ENCODE measurements at places on chromosomes 5 and 9.

DNA sequence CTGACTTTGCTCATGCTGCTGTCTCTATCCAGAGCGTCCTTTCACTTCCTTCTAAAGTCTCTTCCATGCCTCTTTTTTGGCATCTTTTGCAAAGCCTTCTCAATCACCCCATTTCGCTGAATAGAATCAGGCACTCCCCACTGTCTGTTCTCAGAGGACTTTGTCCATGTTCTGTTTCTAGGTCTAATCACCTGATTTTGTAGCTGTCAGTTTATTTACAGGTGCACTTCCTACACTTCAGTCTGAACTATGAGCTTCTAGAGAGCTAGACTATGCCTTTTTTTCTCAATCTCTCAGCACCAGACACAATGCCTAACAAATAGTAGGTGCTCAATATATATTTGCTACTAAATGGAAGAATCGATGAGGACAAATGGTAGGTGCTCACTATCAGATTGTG is 29.9 kb downstream of the TLR4 start:
- no peak for DNase-seq

DNA sequence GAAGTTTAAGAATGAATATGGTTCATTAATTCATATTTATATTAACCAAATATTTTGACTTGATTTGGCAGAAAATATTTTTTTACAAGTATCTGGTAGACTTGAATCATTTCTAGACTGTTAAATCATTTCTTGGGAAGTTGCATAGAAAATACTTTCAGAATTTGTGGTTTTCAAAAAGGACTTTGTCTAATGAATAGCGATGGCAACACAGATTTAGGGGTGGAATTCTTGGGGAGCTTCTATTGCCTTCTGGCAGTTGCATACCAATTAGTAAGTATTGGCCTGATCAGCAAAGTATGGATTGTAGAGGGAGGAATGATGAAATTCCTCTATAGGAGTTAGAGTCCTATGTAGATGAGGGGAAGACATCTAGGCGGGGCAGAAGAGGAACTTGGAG is 68.6 kb upstream of the CKMT2 start:
- DNase-seq: no peak

DNA sequence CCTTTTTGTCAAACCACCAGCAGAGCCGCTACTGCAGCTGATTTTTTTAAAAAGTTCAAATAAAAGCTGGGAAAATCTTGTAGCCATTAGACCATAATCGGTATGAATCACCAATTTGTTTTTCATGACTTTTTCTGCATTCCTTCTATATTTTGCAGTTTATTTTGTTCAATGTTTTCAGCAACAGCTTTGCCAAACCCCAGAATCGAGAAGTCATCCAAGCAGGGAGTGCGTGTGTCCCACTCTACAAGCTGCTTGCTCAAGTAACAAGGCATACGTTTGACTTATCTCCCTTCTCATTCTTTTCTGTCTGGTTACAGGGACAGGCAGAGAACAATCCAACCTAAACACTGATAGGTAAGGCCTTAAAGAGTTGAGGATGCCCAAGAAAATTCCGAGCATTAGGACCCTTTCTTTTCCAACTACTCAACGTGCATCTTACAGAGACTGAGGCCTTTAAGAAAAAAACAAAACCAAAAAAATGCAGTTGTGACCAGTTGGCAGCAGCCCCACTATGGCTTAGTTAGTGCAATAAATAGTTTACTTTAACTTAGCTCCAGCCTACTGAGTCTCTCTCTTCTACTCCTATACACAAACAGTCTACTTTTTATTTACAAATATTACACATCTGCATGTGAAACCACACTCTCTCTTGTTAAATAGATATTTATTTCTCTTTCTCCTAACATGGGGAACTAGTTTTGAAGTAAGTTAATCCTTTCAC is 134.7 kb upstream of the SLIT3 start:
- DNase-seq: no peak

DNA sequence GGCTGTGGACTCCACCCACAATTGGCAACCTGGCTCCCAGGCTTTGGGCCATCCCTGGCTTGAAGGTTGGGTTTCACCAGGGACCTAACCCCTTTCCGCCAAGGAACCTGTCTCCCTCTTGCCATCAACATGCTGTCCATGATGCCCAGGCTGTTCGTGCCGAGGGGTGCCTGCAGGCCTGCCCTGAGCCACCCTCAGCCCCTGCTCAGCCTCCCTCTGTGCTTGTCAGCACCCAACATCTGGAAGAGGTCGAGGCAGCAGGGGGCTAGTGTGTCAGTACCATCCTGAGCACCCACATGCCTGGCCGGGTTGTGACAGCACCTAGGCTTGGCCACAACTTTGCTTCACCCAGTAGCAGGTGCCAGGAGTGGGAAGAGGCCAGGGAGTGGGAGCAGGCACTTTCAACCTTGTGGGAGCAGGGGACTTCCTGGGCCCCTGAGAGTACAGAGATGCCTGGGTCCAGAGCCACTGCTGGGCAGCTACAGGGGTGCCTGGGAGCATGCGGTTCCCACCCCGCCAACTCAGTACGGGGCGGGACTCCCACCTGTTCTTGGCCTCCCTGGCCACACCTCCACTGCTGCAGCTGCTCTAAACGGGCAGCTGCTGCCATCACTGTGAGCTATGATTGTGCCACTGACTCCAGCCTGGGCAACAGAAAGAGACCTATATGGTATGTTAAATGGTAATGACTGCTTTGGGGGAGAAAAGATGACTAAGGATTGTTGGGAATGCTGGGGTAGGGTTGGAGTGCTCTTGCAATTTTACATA is 6.3 kb downstream of the PDCD1LG2 start:
- DNase-seq: no peak

- DNase-seq: no peak
These were observed 9.2 kb downstream of the NR5A1 start for GRCh38 chr9:124498040-124498439.

DNA sequence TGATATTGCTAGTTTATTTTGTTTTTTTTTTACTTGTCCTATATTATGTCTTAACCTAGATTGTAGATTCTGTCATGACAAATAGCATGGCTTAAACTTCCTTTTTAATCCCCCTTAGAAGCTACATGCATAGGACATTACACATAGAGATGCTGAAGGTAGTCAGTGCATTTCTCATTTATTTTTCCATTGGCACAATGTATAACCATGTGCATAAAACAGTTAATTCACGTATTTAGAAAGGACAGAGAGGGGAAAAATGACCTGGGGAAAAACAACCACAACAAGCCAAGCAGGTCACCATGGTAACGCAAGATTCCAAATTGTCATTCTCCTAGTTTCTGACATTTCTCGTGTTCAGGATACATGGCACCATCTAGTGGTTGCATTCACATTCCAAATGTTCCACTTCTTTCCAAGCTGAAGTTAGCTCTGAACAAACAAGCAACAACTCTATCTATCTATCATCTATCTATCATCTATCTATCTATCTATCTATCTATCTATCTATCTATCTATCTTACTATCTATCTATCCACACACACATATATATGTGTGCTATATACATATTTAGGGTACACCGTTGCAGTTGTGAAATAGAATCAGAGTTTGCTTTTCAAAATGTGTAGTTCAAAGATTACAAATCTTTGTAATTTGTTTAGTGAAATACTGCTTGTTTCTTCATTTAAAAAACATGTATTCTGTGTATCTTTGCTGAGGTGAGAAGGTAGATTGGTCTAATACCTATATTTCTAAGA is 487.2 kb upstream of the ST8SIA4 start:
- DNase-seq: no peak

GRCh38 chr5:175693741-175694140 is 35.9 kb downstream of the HRH2 start:
- DNase-seq: no peak

DNA sequence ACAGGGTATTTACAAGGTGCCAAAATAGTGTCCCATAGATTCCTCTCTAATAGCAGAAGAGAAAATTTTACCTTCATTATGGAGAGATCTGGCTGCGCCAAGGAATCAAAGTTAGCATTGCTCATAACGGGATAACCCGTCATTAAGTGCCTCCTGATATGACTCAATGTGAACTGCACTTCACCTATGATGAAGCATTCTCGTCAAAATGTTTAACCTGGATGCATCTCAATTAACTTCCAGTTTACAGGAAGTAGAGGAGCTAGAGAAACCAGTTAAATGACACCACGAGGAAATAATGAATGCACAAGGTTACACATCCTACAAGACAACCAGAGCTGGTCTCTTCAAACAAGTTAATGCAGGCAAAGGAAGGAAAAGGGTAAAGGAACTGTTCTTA is 17.2 kb downstream of the FBXW11 start:
- DNase-seq: no peak

DNA sequence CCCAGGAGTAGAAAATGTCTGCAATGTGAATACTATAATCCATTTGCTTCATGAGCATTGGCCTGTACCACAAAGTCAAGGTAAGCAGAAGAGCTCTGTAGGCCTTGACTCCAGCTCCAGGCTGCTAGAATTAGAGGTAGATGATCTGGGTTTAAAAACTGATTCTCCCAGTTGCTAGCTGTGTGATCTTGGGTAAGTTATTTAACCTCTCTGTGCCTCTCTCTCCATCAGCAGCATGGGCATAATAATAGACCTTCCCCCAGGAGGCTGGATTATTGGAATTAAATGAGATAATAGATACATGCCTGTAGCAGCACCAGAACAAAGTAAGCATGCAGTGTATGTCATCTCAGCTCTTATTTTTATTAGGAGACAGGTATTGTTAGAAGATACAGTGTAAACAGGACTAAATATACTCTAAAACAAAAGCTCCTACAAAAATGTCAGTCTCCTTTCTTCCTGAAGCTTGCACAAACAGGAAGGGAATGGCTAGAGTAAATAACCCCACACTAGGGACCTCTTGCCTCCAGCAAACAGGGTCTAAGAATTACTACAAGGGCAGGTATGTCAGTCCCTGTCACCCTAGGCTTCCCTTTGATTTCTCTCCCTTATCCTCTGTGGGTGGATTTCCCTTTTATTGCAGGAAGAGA is 57.5 kb downstream of the PSAT1 start:
- no peak for DNase-seq

DNA sequence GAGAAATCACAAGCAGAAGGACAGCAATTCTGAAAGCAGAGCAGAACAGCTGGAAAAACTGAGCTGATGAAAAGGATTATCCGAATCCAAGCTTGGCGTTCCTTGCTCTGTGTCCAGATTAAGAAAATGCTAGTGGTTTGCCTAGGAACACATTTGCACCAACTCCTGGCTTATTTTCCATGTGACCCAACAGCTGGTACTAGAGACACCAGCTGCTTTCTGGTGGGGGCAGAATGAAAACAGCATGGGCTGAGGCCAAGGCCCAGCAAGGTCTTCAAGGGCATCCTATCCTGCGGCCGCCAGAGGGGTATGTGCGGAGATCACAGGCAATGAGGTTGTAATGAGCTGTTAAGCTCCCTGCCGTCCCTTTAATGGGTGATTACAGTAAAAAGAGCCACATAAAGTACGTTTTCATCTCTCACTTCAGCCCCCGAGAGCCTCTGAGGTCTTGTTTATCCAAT is 131.5 kb downstream of the DOCK8 start:
- no peak for DNase-seq

GRCh38 chr5:65771266-65771665 is 49.3 kb downstream of the NLN start:
- no peak for DNase-seq

DNA sequence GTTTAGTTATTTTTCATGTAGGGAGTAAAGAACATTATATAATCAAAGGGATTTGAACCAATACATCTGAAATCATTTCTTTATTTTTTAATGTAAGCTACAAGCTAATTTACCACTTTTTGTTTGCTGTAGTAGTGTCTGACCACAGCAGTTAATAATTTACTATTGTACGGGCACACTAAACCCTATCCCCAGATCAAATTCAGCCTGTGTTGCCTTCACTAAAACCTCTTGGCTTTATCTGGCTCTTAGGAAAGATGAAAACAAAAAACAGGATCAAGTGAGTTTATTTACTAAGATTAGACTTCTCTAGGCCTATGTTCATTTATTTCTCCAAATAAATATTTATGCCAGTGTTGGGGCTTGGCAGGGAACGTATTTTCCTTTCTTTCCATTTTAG is 384.1 kb downstream of the EBF1 start:
- no peak for DNase-seq

DNA sequence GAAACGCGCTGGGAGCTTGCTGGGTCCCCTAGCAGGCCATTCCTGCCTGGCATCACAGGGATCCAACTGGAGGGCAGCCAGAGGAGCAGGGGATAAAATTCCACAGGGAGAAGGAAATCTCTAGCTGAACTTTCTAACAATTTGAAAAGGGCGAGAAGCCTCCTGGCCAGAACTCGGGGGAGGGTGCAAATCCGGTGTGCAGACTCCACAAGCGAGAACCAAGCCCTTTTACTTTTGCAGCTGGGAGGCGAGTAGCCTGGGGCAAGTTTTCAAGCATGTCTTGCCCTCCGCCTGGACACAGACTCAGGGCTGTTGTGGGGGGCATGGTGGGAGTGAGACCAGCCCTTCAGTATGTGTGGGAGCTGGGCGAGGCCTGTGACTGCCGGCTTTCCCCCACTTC is 14.3 kb upstream of the POU5F2 start:
- no peak for DNase-seq

DNA sequence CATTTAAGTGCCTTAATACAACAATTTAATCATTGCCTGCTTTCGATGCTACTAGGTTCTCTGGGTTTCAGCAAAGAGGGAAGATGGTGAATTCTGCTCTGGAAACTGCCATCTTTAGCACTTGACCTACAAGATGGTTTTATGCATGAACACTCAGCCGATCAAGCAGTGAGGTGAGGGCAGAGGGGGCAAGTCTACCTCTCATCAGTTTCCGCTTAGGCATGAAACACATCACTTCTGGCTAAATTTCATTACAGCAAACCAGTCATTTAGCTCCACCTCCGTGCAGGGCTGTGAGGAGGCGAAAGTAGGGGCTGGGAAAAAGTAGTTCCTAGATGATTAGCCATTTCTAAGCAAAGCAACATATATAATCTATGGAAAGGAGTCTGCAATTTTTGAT is 1018.0 kb downstream of the CDH18 start:
- DNase-seq: no peak

DNA sequence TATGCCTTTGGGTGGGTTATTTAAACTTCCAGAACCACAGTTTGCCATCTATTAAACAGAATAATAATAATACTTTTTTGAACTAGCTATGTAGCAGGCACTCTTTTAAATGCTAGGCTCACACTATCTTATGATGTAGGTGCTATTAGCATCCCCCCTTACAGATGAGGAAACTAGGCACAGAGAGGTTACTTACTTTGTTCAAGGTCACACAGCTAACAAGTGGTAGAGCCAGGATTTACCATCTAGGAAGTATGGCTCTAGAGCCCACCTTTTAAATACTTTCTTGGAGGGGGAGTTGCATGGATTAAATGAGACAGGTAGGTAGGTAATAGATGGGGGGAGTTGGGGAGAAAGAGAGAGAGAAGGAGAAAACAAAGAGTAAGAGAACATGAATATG is 95.3 kb upstream of the NR3C1 start:
- no peak for DNase-seq

DNA sequence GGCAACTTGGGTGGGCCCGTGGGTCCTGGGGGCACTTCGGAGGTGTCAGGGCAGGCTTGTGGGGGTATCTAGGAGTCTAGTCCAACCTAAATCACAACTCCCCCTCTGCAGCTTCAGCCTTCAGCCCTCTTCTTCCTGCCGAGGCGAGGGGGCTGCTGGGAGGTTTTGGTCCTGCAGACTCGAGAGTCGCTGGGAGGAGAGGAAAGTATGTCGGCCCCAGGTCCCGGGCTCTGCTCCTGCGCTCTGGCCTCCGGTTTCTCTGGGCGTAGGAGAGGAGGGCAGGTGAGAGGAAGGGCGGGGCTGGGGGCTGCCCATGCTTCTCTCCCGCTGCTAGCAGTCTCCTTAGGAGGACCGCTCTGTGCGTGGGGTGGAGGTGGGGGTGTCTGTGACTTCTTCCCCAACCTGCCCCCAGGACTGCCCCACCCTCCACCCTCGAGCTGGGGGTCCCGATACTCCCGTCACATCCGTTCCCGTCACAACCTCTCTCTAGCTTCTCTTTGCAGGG is 139.8 kb upstream of the COL5A1 start:
- no peak for DNase-seq

GRCh38 chr9:8683496-8683895 is 883.9 kb upstream of the DMAC1 start:
- no peak for DNase-seq

Measured in NCI-H2171 (cell line).